Uterine smooth muscle cell (primary cell): ENCODE measurements at places on chromosomes 3 and 15. TPM values are rescaled to one million over a fixed set of nuclear protein-coding genes. Genes with fewer than 3 reads are reported as not detected.

The CFAP161 gene
- 0.12 and 0.66 TPM in 2 replicates for total RNA-seq

The RCN2 gene
- total RNA-seq, result 57.0 and 69.4 TPM in 2 replicates

The ACTC1 gene
- total RNA-seq, result not detected in 2 replicates

The LCTL gene
- 0.33 and 0.75 TPM in 2 replicates for total RNA-seq

The WDR6 gene
- total RNA-seq, result 70.9 and 85.1 TPM in 2 replicates

The GP5 gene
- under 0.01 TPM in 1 of 2 replicates, not detected in the other for total RNA-seq

The SCG3 gene
- not detected in 2 replicates for total RNA-seq

The PSTPIP1 gene
- total RNA-seq, result 0.11 TPM in 1 of 2 replicates, not detected in the other

The PIERCE2 gene
- total RNA-seq, result 0.55 and 1.6 TPM in 2 replicates

The TLR9 gene
- total RNA-seq, result under 0.01 TPM in 1 of 2 replicates, not detected in the other

The KIF9 gene
- 3.2 TPM in 2 replicates for total RNA-seq

The LCMT2 gene
- total RNA-seq, result 11.2 and 13.2 TPM in 2 replicates

The CHRM5 gene
- total RNA-seq, result 0.75 TPM in 1 of 2 replicates, not detected in the other

The KCNMB3 gene
- 1.2 and 1.5 TPM in 2 replicates for total RNA-seq

The DIS3L gene
- total RNA-seq, result 26.0 and 27.6 TPM in 2 replicates

The TMC3 gene
- total RNA-seq, result not detected in 2 replicates

The EIF1B gene
- 13.9 and 18.2 TPM in 2 replicates for total RNA-seq

The CCR2 gene
- not detected in 2 replicates for total RNA-seq

The PSMD2 gene
- 711 and 1,487 TPM in 2 replicates for total RNA-seq

The ETV5 gene
- total RNA-seq, result 58.0 and 59.5 TPM in 2 replicates

The PLXNA1 gene
- total RNA-seq, result 43.5 and 64.7 TPM in 2 replicates

The BMF gene
- 2.4 and 3.1 TPM in 2 replicates for total RNA-seq

The NMNAT3 gene
- 0.33 and 2.4 TPM in 2 replicates for total RNA-seq

The PP2D1 gene
- total RNA-seq, result not detected in 2 replicates

The TNIK gene
- 20.4 and 23.7 TPM in 2 replicates for total RNA-seq

The NUP210 gene
- total RNA-seq, result 0.77 and 1.9 TPM in 2 replicates

The POLQ gene
- 6.5 and 18.6 TPM in 2 replicates for total RNA-seq

The ARL14 gene
- not detected in 2 replicates for total RNA-seq

The PTH1R gene
- 1.00 and 1.1 TPM in 2 replicates for total RNA-seq

The SPINK8 gene
- not detected in 2 replicates for total RNA-seq

The ACOX2 gene
- total RNA-seq, result 7.7 and 10.2 TPM in 2 replicates

The RHOV gene
- not detected in 2 replicates for total RNA-seq

The CCR5 gene
- 0.11 TPM in 1 of 2 replicates, not detected in the other for total RNA-seq

The CPN2 gene
- not detected in 2 replicates for total RNA-seq

The ZBTB20 gene
- total RNA-seq, result 14.9 and 17.4 TPM in 2 replicates

The GOLGA6B gene
- total RNA-seq, result not detected in 2 replicates

The PPP1R14D gene
- total RNA-seq, result not detected in 2 replicates

The AGBL1 gene
- total RNA-seq, result not detected in 2 replicates

The SH2D7 gene
- total RNA-seq, result not detected in 2 replicates

The TMEM212 gene
- 0.11 TPM in 1 of 2 replicates, not detected in the other for total RNA-seq

The PROS1 gene
- total RNA-seq, result 20.1 and 36.1 TPM in 2 replicates

The IQCH gene
- 5.7 and 7.0 TPM in 2 replicates for total RNA-seq

The SV2B gene
- under 0.01 and 0.12 TPM in 2 replicates for total RNA-seq

The PLSCR5 gene
- not detected in 2 replicates for total RNA-seq

The ST3GAL6 gene
- total RNA-seq, result 4.1 and 12.9 TPM in 2 replicates

The PLA2G4E gene
- not detected in 2 replicates for total RNA-seq

The PRTG gene
- 1.5 and 3.1 TPM in 2 replicates for total RNA-seq

The MAP1A gene
- total RNA-seq, result 89.7 and 90.5 TPM in 2 replicates

The MUSTN1 gene
- 0.50 TPM in 1 of 2 replicates, not detected in the other for total RNA-seq

The FRMD5 gene
- 11.1 and 12.4 TPM in 2 replicates for total RNA-seq

The ADAMTS17 gene
- 0.11 and 0.25 TPM in 2 replicates for total RNA-seq

The SPTBN5 gene
- under 0.01 and 0.11 TPM in 2 replicates for total RNA-seq

The RYR3 gene
- total RNA-seq, result not detected in 2 replicates

The SMAD6 gene
- total RNA-seq, result 11.0 and 11.3 TPM in 2 replicates

The ALDH1L1 gene
- 0.25 TPM in 1 of 2 replicates, not detected in the other for total RNA-seq

The C3orf38 gene
- 26.4 and 27.0 TPM in 2 replicates for total RNA-seq

The NANOGP8 gene
- not detected in 2 replicates for total RNA-seq
